SK-N-MC (cell line): ENCODE measurements at places on chromosomes 4 and X.

- no peak for DNase-seq
Measured at GRCh38 chr4:35939751-35940150, 304.6 kb downstream of the ARAP2 start.

DNA sequence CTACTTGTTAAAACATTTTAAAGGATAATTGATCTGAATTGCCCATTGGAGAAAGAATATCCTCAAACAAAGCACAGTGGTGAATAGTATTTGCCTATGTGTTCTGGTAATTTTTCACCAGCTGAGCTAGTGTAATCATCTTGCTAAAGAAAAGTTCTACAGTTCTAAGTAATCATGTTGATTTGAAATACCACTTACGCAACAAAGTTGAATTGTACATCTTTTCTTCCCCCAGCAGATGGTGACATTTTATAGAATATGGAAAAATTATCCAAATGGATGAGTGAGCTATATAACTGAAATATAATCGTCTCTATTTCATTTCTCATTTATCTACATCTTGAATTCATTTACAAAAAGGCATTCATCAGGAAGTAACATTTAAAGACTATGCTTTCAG, 9.7 kb upstream of the ZNF674 start:
- peak; percentile 8 for DNase-seq

- DNase-seq, result no peak
Measured at GRCh38 chr4:10656988-10657387, 27.6 kb downstream of the CLNK start.

- DNase-seq, result no peak
Measured at GRCh38 chr4:16269240-16269639, 43.0 kb upstream of the TAPT1 start.

DNA sequence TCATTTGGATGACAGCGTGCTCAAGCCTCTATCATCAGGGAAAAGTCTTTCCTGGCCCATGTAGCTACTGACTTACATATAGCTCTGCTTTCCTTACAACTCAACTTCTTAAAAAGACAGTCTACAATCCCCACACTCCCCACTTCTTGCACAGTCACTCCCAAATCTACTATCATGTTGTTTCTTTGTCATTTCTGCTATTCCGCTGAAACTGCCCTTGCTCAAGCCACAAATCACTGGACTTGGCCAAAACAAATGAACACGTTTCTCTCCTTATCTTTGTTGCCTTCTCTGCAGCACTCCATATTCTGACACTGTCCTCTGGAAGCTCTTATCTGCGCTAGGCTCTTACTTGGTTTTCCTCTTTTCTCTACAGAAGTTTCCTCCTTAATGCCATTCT, 28.2 kb downstream of the GPRIN3 start:
- DNase-seq, result no peak

DNA sequence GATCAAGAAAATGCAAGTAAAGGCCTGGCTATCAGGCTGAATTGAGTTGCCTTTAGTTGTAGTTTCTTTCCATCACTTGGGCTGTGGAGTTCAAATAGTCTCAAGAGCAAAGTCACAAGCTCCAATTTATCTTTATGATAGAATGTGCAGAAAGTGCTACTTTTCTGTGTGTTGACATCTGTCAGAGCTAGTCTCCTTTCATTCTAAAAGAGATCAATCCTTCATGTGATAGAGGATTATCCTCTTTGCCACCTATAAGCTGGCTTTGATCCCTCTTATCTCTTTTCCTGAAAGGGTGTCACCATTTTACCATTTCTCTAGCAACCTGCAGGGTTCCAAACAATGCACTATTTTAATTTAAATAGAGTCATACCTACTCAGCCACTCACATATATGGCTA, 224.9 kb downstream of the TEX13A start:
- no peak for DNase-seq

DNA sequence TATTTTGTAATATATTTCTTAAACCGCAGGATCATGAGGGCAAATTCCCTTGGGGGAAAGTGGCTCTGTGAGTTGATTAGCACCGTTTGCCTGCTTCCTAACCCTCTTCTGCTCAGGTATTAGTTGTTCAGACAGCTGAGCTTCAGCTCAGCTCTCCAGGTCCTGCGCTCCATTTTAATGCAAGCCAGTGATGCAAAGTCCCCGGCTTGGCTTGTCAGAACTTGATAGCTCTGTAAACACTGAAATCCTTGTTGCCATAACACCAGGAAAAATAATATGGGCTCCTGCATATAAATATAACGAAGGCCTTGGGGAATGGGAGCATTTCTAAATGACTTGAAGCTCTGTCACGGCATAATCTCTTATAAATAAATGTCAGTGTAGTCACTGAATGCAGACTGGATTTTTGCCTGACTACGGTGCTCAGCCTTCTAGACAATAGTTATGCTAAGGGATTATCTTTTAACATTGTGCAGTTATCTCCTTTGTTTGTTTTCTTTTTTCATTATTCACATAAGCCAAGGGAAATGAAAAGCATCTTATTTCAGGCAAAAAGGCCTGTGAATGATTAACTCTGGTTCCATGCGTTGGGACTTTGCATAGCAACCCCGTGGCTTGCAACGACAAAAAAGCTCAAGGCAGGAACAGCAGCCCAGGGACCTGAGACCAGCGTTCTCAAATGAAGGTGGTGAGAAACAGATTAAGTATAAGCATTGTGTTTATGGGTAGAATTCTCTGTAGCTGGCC, 253.2 kb downstream of the SPRY1 start:
- no peak for DNase-seq
